ENCODE measurements at places on chromosomes 5 and 9. TPM values are rescaled to one million over a fixed set of nuclear protein-coding genes. Genes with fewer than 3 reads are reported as not detected.

GRCh38 chr5:103330875-103331274 is 72.3 kb downstream of the MACIR start:
- no peak for DNase-seq

The FOXD4L5 gene
- not detected for total RNA-seq

DNA sequence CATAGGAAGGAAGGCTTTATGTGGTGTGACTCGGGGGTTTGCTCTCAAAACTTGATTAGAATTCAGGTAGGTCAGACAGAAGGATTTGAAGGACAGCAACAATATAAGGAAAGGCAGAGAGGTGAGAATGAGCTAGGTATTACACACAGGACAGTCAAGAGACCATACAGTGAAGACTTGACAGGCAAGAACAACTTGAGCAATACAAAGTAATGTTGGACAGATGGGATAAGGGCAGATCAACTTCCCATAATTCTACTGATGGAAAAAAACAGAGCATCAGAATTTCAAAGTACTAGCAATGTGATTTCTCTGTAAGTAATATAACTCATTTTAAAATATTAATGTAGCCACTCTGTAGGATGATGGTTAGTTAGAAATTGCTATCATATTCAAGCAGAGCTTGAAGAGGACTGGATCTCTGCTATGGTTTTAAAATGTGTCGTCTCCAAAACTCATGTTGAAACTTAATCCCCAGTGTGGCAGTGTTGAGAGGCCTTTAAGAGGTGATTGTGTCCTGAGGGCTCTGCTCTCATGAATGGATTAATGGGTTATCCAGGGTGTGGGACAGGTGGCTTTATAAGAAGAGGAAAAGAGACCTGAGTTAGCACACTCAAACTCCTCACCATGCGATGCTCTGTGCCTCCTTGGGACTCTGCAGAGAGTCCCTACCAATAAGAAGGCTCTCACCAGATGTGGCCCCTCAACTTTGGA is 22.4 kb upstream of the HOMER1 start:
- DNase-seq = no peak

- peak; percentile 7 for DNase-seq
Observed at GRCh38 chr5:89534331-89534730, 651.3 kb upstream of the MEF2C start.

GRCh38 chr9:75064307-75065025 is 23.5 kb downstream of the NMRK1 start:
- peak; percentile 52 for DNase-seq

DNA sequence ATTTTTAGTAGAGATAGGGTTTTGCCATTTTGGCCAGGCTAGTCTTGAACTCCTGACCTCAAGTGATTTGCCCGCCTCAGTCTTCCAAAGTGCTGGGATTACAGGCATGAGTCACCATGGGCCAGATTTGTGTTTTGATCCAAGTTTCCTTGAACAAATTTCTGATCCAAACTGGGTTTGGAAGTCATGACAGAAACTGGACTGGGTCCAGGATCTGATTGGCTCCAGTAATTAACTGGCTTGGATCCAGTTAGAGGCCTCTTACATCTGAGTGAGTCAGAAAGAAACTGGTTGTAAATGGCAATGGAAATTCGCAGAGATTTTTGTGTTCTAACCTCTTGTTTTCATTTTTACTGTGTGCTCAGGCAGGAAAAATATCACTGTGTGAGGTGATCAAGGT is 141.6 kb downstream of the SLC25A46 start:
- peak; percentile 52 for DNase-seq

DNA sequence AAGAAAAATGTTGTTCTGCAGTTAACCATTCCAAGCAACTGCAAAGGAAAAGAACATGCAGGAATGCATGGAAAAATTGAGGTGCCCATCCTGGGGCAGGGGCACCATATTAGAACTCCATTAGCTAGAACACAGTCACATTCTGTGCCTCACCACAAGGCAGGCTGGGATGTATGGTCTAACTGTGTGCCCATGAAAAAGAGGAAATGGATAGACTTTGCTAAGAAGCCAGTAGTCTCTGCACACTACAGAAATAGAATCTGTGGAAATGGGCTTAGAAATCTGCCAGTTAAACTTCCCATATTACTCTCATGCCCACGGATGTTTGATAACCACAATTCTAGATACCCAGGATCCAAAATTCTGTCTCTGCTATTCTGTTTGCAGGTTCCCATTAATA is 423.8 kb upstream of the SMARCA2 start:
- DNase-seq = no peak

GRCh38 chr9:134355561-134356279 is 29.5 kb downstream of the RXRA start:
- no peak for DNase-seq

The SLC6A18 gene
- total RNA-seq = not detected
